ENCODE measurements at places on chromosomes 3 and 15. TPM values are rescaled to one million over a fixed set of nuclear protein-coding genes. Genes with fewer than 3 reads are reported as not detected.

TERC gene
- total RNA-seq, result 270 TPM

DNA sequence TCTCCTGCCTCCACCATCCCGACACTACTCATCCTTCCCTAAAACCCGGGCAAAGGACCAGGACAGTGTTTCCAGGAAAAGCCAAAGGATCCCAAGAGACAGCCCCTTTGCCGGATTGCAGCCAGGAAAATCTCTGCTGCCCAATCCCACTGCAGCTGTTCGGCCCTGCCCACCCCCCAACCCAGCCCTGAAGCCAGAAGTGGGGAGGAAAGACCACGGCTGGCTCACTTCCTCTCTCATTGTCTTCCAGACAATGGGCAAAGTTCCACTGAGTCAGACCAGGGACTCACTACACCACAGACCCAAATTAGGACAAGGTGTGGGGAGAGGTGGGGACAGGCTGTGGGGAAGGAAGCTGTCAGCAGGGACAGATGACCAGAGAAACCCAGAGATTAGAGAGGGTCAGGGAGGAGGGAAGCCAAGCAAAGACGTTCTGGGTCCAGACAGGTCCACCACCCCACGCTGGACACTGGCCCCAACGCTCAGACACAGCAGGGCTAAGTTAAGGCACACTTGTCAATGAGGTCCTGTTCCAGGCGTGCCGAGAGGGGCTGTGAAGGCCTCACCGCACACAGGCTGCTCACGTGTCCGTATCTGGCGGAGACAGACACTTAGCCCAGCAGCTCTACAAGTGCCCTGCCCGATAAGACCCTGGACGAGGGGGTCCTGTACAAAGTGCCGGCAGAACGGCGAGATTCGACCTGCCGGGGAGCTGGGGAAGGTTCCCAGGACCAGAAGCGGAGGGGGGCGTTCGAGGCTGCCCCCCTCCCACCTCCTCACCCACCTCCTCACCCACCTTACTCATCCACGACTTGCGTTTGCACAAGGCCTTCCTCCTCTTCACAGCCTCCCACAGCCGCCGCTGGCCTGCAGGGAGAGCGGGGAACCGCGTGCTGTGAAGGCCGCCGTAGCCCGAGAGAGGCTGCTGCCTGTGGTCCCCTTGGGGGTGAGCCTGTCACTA, 21.9 kb downstream of the TNK2 start:
- H3K4me1 ChIP-seq, result peaks cover 7% of the 10 kb centered on the region
- no peaks in the 10 kb centered on the region for H3K27me3 ChIP-seq
- no peaks in the 10 kb centered on the region for H3K36me3 ChIP-seq
- no peak overlapping the region for H3K4me3 ChIP-seq

GRCh38 chr15:40151991-40152390, 8.9 kb upstream of the BUB1B start:
- no peak overlapping the region for H3K4me3 ChIP-seq
- DNase-seq, result no peak

DNA sequence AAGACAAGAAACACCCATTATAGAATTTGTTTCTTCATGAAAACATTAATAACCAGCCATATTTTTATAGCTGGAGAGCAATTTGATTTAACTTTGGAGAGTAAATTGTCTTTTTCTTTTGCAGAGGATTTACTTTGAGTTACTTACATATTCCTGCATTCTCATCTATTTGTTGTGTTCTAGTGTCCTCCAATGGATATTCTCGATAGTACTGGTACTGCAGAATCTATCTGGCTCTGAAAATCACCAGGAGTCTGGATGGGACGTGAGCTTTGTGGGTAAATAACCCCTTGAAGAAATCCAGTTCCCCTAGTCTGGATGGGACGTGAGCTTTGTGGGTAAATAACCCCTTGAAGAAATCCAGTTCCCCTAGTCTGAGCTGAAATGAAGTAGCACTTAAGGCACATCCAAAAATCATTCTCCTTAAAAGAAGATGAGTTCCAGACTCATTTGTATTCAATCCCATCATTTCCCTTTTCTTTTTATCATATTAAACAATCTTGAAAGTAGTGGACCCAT, 294.1 kb upstream of the UBE2E2 start:
- no peak overlapping the region for H3K4me3 ChIP-seq
- H3K27me3 ChIP-seq, result no peaks in the 10 kb centered on the region
- no peaks in the 10 kb centered on the region for H3K36me3 ChIP-seq
- DNase-seq, result no peak
- no peak overlapping the region for H3K27ac ChIP-seq
- H3K4me1 ChIP-seq, result no peaks in the 10 kb centered on the region

LSMEM2 gene
- total RNA-seq, result not detected

XIRP1 gene
- total RNA-seq, result 6.0 TPM

DZIP1L gene
- total RNA-seq, result 13.0 TPM

- H3K27ac ChIP-seq, result no peak overlapping the region
- H3K4me1 ChIP-seq, result no peaks in the 10 kb centered on the region
- H3K4me3 ChIP-seq, result no peak overlapping the region
- no peaks in the 10 kb centered on the region for H3K27me3 ChIP-seq
- no peak for DNase-seq
- H3K36me3 ChIP-seq, result no peaks in the 10 kb centered on the region
These were observed 9.2 kb upstream of the GRK7 start for GRCh38 chr3:141754032-141754431.

GRCh38 chr15:57772223-57772957, 65.9 kb downstream of the POLR2M start:
- H3K4me3 ChIP-seq, result no peak overlapping the region
- H3K27ac ChIP-seq, result no peak overlapping the region

GRCh38 chr3:183158551-183159006, 4.0 kb downstream of the LAMP3 start:
- no peak overlapping the region for H3K4me3 ChIP-seq
- peaks cover 24% of the 10 kb centered on the region for H3K27me3 ChIP-seq
- H3K27ac ChIP-seq, result no peak overlapping the region
- peaks cover 12% of the 10 kb centered on the region for H3K4me1 ChIP-seq

CYP1A2 gene
- total RNA-seq, result not detected

DNA sequence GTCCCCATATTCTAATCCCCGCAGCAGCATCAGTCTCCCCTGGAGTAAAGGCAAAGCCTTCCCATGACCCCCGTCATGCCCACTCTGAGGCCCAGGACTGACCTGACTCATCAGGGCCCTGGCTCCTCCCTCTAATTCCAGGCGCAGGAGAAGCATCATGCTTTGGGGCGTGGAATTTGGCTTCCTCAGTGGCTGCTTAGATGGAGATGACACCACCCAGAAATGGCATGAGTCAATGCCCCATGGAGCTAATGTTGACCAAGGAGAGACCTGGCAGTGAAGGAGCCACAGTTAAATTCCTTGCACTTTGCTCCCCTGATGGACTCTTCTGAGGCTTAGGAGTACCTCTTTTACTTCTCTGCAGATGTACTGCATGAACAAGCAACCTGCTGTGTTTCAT, 204.2 kb upstream of the PROK2 start:
- no peaks in the 10 kb centered on the region for H3K27me3 ChIP-seq
- DNase-seq, result no peak
- H3K27ac ChIP-seq, result no peak overlapping the region
- H3K36me3 ChIP-seq, result no peaks in the 10 kb centered on the region
- no peaks in the 10 kb centered on the region for H3K4me1 ChIP-seq
- no peak overlapping the region for H3K4me3 ChIP-seq

SEMA6D gene
- total RNA-seq, result 23.3 TPM

DNA sequence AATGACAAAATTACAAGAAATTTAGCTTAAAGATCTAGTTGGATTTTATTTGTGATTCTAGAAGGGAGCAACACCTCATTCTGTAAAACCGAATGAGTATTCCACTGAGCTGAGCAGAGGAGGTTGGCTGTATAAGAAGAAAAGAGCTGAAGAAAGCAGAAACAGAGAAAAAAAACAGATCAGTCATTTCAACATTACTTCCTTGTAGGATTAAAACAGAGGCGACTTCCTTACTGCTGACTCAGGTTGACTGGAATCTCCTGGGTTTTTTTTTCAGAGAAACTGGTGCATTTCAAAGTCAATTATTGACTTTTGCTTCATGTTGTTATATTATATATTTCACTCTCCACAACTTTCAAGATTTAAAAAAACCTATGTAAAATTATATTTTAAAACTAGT, 368.1 kb upstream of the UBE2E2 start:
- no peak overlapping the region for H3K4me3 ChIP-seq
- no peaks in the 10 kb centered on the region for H3K36me3 ChIP-seq
- no peaks in the 10 kb centered on the region for H3K27me3 ChIP-seq
- no peak overlapping the region for H3K27ac ChIP-seq

CSTA gene
- total RNA-seq, result not detected

DNA sequence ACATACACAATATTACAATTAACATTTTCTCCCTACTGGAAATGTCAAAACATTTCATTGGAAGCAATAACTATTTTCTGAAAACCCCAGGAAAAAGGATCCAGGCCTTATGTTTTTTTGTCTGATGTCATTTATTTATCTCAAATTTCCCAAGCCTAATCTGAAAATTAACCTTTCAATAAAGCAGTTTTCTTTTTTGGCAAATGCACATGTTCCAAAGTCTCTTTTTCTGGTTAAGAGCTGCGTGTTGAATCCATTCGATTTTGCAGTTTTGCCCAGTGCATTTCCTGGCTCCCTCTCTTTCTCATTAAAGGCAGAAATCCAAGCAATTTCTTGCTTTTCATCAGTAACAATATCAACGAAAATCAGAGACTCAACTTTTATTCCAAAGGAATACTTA, 222.3 kb downstream of the NR1D2 start:
- H3K36me3 ChIP-seq, result no peaks in the 10 kb centered on the region
- H3K27ac ChIP-seq, result no peak overlapping the region
- no peak for DNase-seq
- no peak overlapping the region for H3K4me3 ChIP-seq
- H3K27me3 ChIP-seq, result no peaks in the 10 kb centered on the region

LTK gene
- 14.1 TPM for total RNA-seq

GRCh38 chr15:60661080-60661645, 182.2 kb upstream of the ICE2 start:
- H3K27ac ChIP-seq, result peak overlapping the region; percentile 75
- no peak overlapping the region for H3K4me3 ChIP-seq

FBLN2 gene
- 51.5 TPM for total RNA-seq

DNA sequence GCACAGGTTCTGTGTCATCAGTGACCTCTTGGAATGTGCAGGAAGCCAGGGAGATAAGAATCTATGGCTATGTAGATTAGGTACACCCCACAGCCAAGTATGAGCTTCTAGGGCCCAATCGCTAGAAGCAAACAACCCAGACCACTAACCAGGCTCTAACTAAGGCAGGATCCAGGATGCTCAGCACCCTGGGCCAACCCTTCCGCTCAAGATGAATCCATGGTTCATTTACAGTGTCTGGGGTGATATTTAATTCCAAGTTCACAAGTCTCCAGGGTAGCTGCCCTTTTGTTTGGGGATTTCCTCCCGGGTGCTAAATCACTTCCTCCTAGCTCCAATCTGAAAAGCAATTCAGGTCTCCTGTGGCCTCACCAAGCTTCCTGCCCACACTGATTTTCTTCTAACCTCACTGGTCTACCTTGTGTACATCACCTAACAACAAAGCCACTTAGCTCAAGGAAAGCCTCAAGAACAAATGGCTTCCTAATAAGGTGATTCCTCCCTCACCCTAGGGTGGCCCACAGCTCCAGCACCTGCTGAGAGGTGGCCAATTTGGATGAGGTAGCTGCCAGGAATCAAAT, 2.4 kb downstream of the EHD4 start:
- no peaks in the 10 kb centered on the region for H3K4me1 ChIP-seq
- peak overlapping the region; percentile 96 for H3K27ac ChIP-seq
- peak; percentile 19 for DNase-seq
- H3K27me3 ChIP-seq, result no peaks in the 10 kb centered on the region

VEPH1 gene
- total RNA-seq, result 1.4 TPM

DNA sequence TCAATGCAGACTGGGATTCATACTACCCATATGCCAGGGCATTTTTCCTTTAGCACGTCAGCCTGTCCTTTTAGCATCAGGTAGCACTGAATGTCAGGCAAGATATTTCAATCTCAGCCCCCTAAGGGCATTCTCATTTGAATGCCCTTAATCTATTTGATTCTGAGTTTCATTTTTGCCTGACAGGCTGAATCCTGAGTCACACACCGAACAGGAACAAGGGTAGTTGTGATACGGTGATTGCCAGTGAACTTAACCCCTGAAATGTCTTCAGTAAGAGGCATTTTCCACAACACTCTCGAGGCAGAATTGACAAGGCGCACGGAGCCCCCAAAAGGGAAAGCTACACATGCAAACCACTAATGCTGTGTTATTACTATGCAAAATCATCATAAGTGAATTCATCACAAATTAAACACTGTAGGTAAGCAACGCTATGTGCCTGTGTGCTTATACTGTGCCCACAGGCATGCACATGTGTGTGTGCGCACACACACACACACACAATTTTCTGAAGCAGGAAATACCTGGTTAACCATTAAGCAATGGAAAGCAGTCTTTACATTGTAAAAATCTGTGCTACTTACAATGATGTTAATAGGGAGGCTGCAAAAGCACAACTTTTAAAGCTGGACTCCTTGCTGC, 130.4 kb downstream of the ZNF385D start:
- H3K27me3 ChIP-seq, result no peaks in the 10 kb centered on the region
- no peaks in the 10 kb centered on the region for H3K4me1 ChIP-seq
- H3K27ac ChIP-seq, result no peak overlapping the region
- no peak overlapping the region for H3K4me3 ChIP-seq
- H3K36me3 ChIP-seq, result no peaks in the 10 kb centered on the region

CCR9 gene
- not detected for total RNA-seq

GRCh38 chr3:107235193-107235927, 141.9 kb upstream of the CCDC54 start:
- no peaks in the 10 kb centered on the region for H3K36me3 ChIP-seq
- no peaks in the 10 kb centered on the region for H3K4me1 ChIP-seq
- H3K4me3 ChIP-seq, result peak overlapping the region; percentile 6

DNA sequence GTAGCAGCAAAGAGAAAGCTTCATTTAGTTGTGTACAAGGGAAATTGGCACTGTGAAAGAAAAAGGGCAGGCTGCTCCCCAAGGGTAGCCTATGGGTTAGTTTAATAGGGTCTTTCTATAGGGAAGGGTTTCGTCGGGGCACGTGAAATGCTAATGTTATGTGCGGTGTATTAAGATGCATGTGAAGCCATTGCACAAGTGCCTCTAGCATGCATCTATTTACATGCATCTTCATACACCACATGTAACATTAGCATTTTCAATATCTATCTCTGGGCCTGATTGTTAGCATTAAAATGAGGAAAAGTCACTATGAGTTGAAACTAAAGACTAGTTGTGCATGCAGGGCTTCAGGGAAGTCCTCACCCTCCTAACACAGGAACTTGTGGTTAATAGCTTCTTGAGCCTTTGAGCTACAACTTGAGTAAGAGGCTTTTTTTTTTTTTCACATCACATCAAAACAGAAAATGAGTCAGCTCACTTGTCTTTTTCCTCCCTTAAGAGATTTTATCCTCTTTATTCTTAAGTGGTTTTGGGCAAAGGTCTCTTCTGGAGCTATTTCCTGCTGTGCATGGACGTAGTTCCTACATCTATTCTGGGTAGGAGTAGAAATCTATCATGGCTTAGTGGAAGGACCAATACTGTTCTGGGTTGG, 613.4 kb downstream of the ZPLD1 start:
- no peak overlapping the region for H3K4me3 ChIP-seq
- H3K27ac ChIP-seq, result no peak overlapping the region
- no peak for DNase-seq

GRCh38 chr3:149152420-149152819, 23.0 kb downstream of the HPS3 start:
- H3K36me3 ChIP-seq, result no peaks in the 10 kb centered on the region
- no peak overlapping the region for H3K4me3 ChIP-seq
- no peaks in the 10 kb centered on the region for H3K4me1 ChIP-seq

Measured in transverse colon (tissue), 4 donors.